AG08395 (cell line): ENCODE measurements at places on chromosomes 7 and 10.

- DNase-seq = no peak
Measured at GRCh38 chr10:117345143-117345542, 30.1 kb downstream of the PDZD8 start.

DNA sequence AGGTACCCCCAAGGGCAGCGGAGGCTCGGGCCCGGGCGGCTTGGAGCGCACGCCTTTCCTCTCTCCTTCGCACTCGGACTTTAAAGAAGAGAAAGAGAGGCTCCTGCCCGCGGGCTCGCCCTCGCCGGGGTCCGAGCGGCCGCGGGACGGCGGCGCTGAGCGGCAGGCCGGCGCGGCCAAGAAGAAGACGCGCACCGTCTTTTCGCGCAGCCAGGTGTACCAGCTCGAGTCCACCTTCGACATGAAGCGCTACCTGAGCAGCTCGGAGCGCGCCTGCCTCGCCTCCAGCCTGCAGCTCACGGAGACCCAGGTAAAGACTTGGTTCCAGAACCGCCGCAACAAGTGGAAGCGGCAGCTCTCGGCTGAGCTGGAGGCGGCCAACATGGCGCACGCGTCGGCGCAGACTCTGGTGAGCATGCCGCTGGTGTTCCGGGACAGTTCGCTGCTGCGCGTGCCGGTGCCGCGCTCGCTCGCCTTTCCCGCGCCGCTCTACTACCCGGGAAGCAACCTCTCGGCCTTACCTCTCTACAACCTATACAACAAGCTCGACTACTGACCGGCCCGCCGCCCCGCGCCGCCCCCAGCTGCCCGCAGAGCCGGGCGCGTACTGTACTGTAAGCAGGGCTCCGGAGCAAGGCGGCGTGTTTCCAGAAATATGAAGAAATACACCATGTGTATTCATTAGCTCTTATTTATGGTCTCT is 1.8 kb downstream of the HMX2 start:
- DNase-seq = no peak

DNA sequence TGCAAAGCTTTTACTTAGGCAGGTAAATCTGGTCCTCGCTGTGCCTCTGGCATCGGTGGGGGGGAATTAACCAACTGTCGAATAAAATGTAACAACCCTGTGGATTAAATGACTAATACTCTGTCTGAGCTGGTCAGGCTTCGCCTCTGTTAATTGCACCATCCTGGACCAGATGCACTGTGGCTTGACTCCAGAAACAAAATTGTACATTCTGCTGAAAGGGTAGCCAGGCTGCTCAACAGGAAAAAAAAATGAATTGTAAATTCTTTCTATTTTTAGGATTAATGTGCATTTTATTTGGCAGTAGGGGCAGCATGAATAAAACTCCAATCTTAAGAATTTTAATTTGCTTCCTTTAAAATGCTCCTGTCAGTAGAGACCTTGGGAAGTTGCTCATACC is 389.4 kb downstream of the SORCS1 start:
- no peak for DNase-seq

- peak; percentile 15 for DNase-seq
Measured at GRCh38 chr7:116632384-116632783, 39.6 kb upstream of the MET start.

- no peak for DNase-seq
Measured at GRCh38 chr7:66529883-66530610, 98.6 kb upstream of the KCTD7 start.

GRCh38 chr7:7682861-7683260 is 35.5 kb downstream of the RPA3 start:
- no peak for DNase-seq

DNA sequence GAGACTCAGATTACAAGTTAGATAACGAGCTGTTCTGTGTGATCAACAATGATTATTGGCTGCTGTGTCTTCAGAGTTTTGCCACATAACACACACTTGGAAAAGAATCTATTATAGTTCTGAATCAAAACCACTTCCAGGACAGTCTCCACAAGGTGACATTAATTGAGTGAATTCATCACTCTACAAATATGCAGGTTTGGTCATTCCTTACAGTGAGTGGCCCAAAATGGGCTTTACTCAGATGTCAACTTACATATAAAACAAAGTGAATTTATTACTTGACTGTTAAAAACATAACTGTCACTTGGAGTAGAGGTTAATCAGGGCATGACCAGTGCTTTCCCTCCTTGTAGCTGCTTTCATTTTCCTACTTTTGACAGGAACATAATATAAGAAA is 984.3 kb downstream of the REEP3 start:
- no peak for DNase-seq

DNA sequence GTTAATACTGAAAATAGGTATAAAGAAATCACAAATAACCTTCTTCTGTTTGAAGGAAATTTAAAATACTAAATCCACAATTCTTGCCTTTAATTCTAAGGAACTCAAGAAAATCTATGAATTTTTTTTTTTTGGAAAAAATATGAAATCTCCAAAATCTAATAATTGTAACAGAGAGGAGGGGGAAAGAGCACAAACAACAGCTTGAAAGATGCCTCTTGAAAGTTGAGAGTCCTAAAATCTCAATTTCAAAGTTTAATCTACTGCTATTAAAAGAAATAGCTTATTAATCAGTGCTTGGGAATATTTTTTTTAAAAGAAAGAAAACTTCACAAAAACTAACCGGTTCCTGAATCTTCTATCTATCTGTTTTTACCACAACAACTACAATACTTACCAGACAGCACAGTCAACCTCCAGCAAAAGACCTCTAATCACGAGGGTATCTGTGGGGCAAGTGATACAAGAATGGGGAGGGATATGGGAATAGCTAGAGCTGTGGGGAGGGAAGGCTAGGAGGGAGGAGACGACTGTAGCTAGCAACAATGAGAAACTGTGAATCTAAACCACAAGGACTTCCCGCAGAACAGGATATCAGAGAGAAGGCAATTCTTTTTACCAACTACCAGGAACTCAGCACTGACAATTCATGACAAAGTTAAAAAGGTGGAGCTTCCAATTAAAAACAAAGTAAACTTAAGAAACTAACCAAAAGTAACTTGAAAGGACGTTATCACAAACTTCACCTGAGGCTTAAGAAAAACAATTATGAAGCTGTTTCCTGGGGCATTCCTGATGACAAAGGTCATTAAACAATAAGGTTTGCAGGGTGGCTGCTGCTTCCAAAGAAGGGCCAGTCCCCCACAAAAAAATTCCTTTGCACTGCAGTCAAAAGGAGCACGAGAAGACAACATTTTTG is at the start of gene USP54:
Gene USP54 (minus strand): TSS at position 462 of the 919 bp plus-strand sequence. CDS start 15,684 bp downstream, outside the sequence.
- peak; percentile 74 for DNase-seq

DNA sequence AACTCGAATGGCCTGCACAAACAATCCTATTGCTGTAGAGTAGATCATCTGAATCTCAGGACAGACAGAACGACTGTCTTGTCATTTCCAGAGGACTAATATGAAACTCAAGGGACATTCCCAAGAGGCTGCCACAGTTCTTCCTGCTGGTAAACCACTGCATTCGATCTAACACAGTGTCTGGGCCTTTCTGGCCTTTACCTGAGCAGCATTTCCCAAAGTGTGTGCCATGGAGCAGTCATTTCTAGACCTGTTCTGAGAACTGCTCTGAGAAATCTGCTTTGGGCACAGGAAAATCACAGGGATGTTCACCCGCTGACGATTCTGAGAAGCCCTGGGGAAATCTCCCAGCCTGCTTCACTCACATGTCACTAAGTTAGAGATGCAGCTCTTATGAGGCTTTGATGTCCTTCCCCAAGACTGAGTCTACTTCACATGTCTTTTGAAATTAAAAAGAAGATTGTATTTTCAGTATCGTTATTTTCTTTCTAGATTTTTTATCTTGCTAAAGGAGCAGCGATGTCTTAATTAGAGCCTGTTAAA is 18.4 kb downstream of the GPNMB start:
- DNase-seq = no peak

DNA sequence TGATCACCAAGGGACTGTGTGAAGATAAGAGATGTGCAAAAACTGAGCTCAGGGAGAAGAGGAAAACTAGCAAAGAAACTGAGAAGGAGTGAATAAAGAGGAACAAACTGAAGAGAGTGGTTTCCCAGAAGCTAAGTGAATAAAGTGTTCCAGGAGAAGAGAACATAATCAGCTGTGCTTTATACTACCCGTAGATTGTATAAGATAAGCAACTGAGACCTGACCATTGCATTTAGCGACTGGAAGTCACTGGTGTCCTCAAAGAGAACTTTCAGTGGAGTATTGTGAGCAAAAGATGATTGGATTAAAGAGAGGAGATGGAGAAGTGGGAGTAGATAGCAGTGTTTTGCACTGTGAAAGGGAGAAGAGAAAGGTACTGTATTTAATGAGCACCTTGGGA is 14.6 kb downstream of the PHTF2 start:
- no peak for DNase-seq

DNA sequence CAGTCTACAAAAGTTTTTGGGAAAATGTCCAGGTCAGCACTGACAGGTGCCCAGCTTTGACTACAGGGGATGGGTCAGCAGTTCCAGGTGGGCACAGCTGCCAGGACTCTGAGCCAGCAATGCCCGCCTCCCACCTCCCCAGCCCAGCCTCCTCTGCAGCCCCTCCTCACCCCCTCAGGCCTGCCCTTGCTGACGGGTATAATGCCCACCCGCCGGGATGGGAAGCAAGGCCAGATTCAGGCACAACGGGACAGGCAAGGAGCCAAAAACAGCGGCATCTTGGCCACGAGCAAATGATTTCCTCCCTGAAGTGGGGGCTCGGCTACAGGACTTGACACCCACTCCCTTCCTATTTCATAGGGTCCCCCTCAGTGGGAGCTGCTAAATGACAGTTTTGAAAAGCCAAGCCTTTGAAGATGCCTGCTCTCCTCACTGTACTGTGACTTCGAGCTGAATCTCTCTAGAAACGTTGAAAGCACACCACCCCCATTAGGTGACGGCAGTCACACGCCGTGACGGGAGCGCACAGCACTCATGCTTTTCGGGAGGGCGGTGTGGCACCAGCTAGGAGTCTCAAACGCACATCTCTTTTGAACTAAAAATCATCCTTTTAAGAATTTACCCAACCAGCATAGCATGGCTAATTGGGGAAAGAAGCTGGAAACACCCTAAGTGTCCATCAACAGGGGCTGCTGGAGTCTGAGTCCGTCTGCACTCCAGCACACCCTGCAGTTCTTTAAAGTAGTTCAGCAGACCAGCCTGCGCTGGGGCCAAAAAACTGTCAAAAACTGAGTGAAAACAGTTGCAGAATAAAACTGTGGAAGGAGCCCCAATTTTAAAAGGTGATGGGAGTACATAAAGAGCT is 29.6 kb downstream of the MAD1L1 start:
- no peak for DNase-seq

GRCh38 chr7:137968890-137969289 is 33.0 kb downstream of the CREB3L2 start:
- peak; percentile 46 for DNase-seq

- peak; percentile 58 for DNase-seq
Measured at GRCh38 chr7:91034459-91035368, 229.5 kb upstream of the FZD1 start.

- peak; percentile 39 for DNase-seq
Measured at GRCh38 chr7:92691578-92691977, 101.4 kb upstream of the FAM133B start.

GRCh38 chr10:74586088-74586585 is 240.3 kb upstream of the KAT6B start:
- DNase-seq = no peak

DNA sequence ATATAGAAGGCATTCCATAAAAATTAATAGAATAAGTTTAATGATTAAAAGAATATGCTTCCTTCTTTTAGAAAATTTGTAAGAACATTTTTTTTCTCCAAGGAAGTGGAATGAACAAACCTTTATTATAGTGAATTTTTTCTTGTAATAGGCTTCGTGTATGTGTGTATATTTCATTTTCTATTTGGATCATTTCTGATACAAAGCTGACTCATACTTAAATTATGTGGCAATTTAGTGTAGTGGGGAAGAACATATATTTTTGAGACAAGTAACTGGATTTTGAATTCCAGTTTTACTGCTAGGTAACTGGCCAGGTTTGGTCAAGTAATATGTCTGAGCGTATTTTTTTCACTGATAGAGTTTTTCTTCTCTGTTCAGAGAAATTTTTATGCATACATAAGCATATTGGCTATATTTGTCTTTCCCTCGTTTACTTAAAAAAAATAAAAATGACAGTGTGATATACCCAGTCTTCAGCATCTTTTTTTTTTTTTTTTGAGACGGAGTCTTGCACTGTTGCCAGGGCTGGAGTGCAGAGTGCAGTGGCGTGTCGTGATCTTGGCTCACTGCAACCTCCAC is 50.8 kb downstream of the CDK13 start:
- DNase-seq = no peak

DNA sequence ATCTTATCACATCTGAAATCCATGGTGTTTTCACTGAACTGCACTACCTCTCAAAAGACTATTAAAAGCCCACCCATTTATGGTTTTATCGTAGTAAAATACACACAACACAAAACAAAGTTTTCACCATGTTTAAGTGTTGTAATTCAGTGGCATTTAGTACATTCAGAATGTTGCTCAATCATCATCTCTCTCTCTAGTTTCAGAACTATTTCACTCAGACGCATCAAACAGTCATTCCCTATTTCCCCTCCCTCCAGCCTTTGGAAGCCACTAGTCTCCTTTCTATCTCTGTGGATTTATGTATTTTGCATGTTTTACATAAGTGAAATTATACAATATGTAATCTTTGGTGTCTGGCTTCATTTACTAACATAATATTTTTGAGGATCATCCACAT is 332.6 kb downstream of the TNS3 start:
- DNase-seq = no peak

DNA sequence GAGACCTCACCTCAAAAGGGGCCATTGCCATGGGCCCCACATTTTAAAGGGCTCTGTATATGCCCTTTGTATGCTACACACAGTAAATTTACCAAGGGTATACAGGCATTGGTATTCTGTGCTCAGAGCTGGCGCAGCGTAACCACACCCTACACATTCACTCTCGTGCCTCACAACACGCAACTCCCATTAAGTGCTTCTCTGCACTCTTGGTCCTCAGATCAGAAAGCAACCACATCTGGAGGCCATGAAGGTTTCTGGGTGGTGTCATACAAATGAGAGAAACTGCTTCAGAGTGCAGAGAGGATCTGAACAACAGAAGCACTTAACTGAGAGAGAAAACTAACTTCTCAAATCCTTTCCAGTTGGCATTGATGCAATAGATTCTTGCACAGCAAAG is 9.4 kb upstream of the CACUL1 start:
- DNase-seq = peak; percentile 14

DNA sequence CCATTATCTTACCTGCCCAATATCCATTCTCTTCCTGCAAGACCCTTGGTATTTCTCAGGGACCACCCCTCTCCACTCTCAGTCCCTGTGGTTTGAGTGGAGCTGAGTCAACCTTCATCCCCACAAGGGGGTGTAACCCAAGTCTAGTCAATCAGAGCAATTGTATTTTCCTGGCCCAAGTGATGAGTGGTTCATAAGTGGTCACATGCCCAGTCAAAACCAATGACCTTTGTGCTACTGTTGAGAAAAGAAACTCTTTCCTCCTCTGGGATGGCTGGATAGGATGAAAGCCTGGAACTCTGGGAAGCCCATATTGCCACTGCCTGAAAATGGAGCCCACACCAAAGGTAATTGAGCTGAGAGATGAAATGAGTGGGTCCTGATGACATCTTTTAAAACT is 93.6 kb downstream of the SNX10 start:
- no peak for DNase-seq

GRCh38 chr10:79158402-79159097 is 89.8 kb downstream of the ZMIZ1 start:
- DNase-seq = no peak
